ENCODE measurements at places on chromosomes 6 and 20.

DNA sequence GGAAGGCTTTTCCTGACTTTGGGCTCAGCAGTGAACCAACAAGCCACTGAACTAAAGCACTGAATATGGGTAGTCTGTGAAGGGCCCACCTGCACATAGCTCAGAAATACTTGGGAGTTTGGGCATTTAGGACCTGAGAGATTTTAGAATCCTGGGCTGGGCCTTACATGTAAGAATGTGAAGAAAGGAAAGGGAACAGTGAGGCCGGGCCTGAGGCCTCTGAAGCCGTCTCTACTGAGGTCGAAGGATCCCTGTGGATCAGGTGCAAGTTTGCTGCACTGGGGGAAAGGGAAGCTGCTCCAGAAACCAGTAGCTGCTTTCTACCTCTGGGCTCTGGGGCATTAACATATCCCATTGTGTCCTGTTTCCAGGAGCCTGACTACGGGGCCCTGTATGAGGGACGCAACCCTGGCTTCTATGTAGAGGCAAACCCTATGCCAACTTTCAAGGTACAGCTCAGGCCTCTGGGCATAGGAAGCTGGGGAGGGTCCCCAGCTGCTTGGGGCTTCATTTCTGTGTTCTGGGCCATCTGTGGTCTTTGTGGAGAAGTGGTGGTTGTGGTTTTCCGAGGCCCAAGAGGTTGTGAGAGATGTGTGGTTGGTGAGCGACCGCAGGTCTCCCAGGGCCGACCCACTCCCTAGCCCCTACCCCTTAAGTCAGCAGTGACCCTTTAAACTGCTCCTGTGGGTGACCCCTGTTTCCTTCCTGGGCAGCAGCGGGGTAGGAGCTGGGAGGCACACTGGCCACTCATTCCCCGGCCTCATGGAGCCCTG is 30.3 kb downstream of the PLCG1 start:
- DNase-seq = no peak

GRCh38 chr20:53736122-53736756 is 142.6 kb upstream of the ZNF217 start:
- DNase-seq = no peak

DNA sequence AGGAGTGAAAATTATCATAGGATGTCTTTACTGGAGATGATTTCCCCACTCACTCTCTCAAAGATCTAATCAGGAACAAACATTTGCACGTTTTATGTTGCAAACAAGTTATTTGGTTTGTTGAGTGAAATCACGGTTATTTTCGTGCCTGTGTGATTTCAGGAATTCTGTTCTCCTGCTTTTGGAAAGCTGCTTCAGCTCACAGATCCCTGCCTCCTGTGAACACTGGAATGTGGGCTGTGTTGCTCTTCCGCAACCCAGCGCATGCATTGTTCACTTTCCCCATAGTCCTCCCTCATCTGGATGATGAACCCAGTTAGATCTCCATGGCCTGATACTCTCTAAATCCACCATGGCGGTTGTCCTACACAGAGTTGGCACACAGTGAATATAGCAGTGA is 91.0 kb downstream of the PLEKHG1 start:
- DNase-seq = no peak

GRCh38 chr6:38799529-38800184 is 84.5 kb downstream of the DNAH8 start:
- no peak for DNase-seq

DNA sequence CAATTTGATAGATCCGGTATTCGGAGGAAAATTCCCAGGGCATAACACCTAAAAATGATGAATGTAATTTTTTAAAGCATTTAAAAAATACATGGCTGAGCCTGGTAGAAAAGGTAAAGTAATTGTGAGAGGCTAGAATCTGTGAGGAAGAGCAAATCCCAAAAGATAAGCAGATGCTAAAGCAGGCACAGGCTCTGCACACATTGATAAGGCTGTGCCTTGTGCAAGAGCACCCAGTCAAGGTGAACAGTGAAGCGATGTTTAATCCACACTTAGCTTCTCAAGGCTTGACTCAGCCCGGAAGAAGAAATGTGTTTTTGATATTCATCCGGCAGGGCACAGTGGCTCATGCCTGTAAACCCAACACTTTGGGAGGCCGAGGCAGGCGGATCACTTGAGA is 5.1 kb upstream of the EPB41L2 start:
- peak; percentile 28 for DNase-seq

GRCh38 chr6:1562171-1562955 is 47.4 kb upstream of the FOXC1 start:
- DNase-seq = no peak

DNA sequence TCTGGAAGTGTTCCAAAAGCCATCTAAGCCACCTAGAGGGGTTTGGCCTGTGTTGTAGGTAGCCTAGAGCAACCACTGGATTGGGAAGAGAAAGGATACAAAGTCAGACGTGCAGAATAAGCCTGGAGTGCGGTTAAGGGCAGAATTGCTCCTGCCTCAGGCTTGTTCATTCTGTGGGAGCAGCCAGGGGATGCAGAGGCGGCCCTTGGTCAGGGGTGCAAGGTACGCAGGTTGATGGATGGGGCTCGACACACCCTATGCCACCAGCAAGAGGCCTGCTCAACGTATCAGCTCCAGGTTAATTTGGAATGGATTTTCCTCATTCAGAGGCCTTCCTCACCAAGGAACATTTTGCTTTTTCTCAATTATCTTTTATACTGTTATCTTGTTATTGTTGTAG is 129.8 kb downstream of the SLC23A2 start:
- DNase-seq = no peak

All from erythroblast (primary cell).